ENCODE measurements at places on chromosomes 3 and 15. TPM values are rescaled to one million over a fixed set of nuclear protein-coding genes. Genes with fewer than 3 reads are reported as not detected.

The DZIP1L gene
- 1.7 TPM for total RNA-seq

The CX3CR1 gene
- not detected for total RNA-seq

The SLC2A2 gene
- total RNA-seq = not detected

The LRRK1 gene
- total RNA-seq = 12.0 TPM

The BUB1B gene
- 22.3 TPM for total RNA-seq

The HDDC3 gene
- 11.1 TPM for total RNA-seq

The TMEM207 gene
- total RNA-seq = not detected

The GOLGA8G gene
- total RNA-seq = not detected

The PPM1L gene
- 14.9 TPM for total RNA-seq

The SENP8 gene
- 2.8 TPM for total RNA-seq

The CATSPER2 gene
- total RNA-seq = not detected

The B3GALNT1 gene
- 3.0 TPM for total RNA-seq

The ITIH3 gene
- 1.3 TPM for total RNA-seq

The CCDC80 gene
- 4.3 TPM for total RNA-seq

- H3K27ac ChIP-seq = no peak overlapping the region
- H3K4me1 ChIP-seq = no peaks in the 10 kb centered on the region
- no peaks in the 10 kb centered on the region for H3K36me3 ChIP-seq
- no peak for DNase-seq
Measured at GRCh38 chr15:97903971-97904572, 56.4 kb upstream of the ARRDC4 start.

GRCh38 chr3:111277226-111277625, 205.6 kb downstream of the NECTIN3 start:
- DNase-seq = no peak
- H3K36me3 ChIP-seq = no peaks in the 10 kb centered on the region
- no peaks in the 10 kb centered on the region for H3K4me1 ChIP-seq
- no peak overlapping the region for H3K4me3 ChIP-seq

- no peaks in the 10 kb centered on the region for H3K27me3 ChIP-seq
- no peak overlapping the region for H3K27ac ChIP-seq
- H3K4me1 ChIP-seq = no peaks in the 10 kb centered on the region
- H3K4me3 ChIP-seq = no peak overlapping the region
Measured at GRCh38 chr3:103126115-103126514, 691.3 kb downstream of the ZPLD1 start.

GRCh38 chr15:79339588-79340314, 28.8 kb downstream of the TMED3 start:
- H3K27me3 ChIP-seq = no peaks in the 10 kb centered on the region
- no peak for DNase-seq
- no peak overlapping the region for H3K27ac ChIP-seq
- no peaks in the 10 kb centered on the region for H3K4me1 ChIP-seq
- no peak overlapping the region for H3K4me3 ChIP-seq
- H3K36me3 ChIP-seq = no peaks in the 10 kb centered on the region

DNA sequence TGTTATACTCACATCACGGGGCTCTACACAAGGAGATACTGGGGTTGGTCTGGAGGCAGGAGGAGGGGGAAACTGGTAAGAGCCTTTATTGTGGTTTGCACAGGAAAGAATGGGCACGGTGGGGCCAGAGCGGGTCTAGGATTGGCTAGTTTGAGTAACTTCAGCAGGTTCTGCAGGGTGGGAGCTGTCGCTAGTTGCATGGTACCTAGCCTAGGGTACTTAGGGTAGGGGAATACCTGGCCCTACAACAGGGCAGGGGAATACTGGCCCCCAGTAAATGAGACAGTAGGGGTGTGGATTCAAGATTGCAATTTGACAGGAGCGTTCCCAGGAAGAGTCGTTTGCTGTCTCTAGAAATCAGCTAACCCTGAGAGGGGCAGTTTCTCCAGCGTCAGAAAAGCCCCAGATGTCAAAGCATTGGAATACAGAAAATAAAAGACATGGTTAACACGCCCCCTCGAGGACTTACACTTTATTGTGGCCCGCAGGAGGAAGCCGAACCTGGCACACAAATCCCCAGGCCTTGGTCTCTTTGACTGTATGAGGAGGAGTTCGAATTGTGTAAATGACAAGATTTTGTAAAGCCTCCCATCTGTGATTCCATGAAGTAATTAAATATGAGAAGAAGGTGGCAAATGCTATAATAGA, 32.0 kb downstream of the ST8SIA2 start:
- no peaks in the 10 kb centered on the region for H3K4me1 ChIP-seq
- H3K27me3 ChIP-seq = no peaks in the 10 kb centered on the region
- DNase-seq = no peak

DNA sequence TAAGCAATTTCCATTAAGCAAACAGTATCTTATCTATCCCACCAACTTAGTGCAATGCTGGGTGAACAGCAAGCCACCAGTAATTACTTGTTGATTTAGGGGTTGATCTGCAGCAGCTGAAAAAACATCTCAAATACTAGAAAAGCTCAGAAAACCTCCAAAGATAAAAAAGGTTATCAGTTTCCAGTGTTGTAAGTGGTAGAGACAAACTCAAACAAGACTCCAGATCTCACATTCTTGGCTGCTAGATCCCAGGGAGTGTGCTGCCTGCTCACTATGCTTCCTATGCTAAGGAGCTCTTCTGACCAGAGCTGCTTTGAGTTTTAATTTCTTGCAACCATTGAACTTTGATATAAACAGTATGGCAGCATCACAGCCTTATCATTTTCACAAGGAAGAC, 11.3 kb downstream of the B3GALNT1 start:
- H3K4me1 ChIP-seq = no peaks in the 10 kb centered on the region
- no peak overlapping the region for H3K4me3 ChIP-seq
- H3K27ac ChIP-seq = no peak overlapping the region
- no peaks in the 10 kb centered on the region for H3K27me3 ChIP-seq
- H3K36me3 ChIP-seq = no peaks in the 10 kb centered on the region

GRCh38 chr3:3353153-3353552, 173.7 kb upstream of the CRBN start:
- H3K4me3 ChIP-seq = no peak overlapping the region
- H3K27ac ChIP-seq = no peak overlapping the region

GRCh38 chr3:195441051-195441450, 1.8 kb downstream of the ACAP2 start:
- peaks cover 22% of the 10 kb centered on the region for H3K4me1 ChIP-seq
- no peaks in the 10 kb centered on the region for H3K36me3 ChIP-seq
- H3K27ac ChIP-seq = peak overlapping the region; percentile 99
- H3K27me3 ChIP-seq = no peaks in the 10 kb centered on the region
- DNase-seq = no peak

DNA sequence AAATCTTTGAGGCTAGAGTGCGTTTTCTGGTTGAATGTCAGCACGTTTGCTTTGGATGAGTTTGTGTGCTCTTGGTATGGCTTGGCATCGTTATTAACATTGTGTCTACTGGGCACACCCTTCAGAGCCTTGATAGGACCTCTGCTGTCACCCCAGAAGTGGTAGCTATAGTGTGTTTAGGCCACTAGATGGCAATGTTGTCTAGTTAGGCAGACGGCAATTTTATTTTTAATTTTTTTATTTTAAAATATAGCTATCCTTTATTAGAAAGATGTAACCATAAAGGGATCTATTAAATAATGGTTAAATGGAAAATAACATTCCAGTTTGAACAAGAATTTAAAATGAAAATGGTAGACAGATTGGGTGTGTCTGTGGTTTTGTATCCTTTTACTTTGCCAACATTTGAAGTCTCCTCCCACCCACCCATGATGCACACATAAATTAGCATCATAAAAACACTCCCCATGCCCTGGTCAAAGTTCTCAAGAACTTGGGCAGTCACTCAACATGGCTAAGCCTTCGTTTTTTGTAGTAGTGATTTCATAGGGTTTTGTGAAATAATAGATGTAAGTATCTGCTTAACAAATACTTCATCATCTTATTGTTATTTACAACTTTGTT, 200.7 kb downstream of the KCNH8 start:
- no peaks in the 10 kb centered on the region for H3K36me3 ChIP-seq
- no peak overlapping the region for H3K4me3 ChIP-seq
- no peaks in the 10 kb centered on the region for H3K27me3 ChIP-seq
- no peak overlapping the region for H3K27ac ChIP-seq

DNA sequence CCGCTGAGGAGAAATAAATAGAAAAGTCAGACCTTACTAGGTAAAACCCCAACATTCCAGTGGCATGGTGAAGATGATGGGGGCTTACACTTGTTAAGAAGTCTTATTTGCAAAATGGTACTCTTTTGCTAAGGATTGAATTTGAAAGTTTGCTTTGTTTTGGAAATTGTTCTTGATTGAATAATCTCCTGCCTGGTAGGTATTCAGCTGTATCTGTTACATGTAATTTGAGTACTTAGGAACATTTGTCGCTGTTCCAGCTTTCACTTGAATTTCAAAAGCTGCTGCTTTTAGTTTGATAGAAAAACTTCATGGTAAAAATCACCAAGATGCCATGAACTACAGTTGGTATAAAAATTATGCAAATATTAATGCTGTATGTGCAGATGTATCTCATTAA, 44.6 kb downstream of the TFG start:
- no peaks in the 10 kb centered on the region for H3K4me1 ChIP-seq
- no peak for DNase-seq
- H3K36me3 ChIP-seq = peaks cover 8% of the 10 kb centered on the region
- H3K27ac ChIP-seq = no peak overlapping the region

DNA sequence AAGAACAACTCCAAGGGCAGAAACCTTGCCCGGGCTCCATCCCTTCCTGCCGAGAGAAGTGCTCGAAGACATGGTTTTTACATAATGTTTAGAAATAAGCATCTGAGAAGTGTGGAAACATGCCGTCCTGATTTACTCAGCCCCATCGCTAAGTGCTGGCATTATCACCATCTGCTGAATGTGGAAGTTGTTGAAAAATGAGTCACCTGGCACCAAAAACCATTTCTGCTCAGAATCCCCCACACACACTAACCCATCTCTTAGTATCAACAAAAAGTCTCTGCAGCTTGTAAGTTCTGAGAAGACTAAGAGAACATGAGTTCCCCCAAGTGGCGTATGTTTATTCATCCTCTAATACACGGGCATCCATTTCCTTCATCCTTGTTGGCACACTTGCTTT, 51.0 kb upstream of the ARL8B start:
- DNase-seq = no peak
- H3K27ac ChIP-seq = peak overlapping the region; percentile 29
- H3K4me3 ChIP-seq = no peak overlapping the region
- H3K27me3 ChIP-seq = peaks cover 8% of the 10 kb centered on the region
- no peaks in the 10 kb centered on the region for H3K36me3 ChIP-seq

DNA sequence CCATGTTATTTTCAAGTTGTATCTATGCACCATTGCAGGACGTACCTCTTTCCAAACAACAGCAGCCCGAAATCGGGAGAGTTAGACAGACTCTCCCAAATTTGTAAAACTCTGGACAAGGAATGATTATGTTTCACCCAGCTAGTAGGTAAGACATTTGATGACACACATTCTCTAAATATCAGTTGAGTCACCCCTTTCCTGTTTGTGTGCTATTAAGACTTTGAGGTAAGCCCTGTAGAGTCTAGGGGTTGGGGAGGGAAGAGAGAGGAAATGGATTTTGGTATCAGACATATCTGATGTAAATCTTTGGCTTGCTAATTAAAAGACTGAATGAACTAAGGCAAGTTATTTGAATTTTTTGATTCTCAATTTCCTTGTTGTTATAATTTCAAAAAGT, 999.0 kb downstream of the TUSC7 start:
- H3K4me3 ChIP-seq = no peak overlapping the region
- DNase-seq = no peak

- no peaks in the 10 kb centered on the region for H3K36me3 ChIP-seq
- no peaks in the 10 kb centered on the region for H3K4me1 ChIP-seq
- no peak for DNase-seq
- H3K4me3 ChIP-seq = no peak overlapping the region
- H3K27me3 ChIP-seq = no peaks in the 10 kb centered on the region
Measured at GRCh38 chr3:89533275-89533674, 425.9 kb downstream of the EPHA3 start.

- no peak overlapping the region for H3K4me3 ChIP-seq
- H3K27me3 ChIP-seq = no peaks in the 10 kb centered on the region
- no peaks in the 10 kb centered on the region for H3K36me3 ChIP-seq
- no peak for DNase-seq
Measured at GRCh38 chr15:26661748-26662147, 111.1 kb downstream of the GABRB3 start.

GRCh38 chr3:17558565-17558964, 183.9 kb downstream of the TBC1D5 start:
- no peaks in the 10 kb centered on the region for H3K4me1 ChIP-seq
- no peak overlapping the region for H3K4me3 ChIP-seq
- no peak overlapping the region for H3K27ac ChIP-seq
- no peaks in the 10 kb centered on the region for H3K36me3 ChIP-seq

GRCh38 chr15:61119556-61119955, 109.5 kb downstream of the RORA start:
- H3K4me3 ChIP-seq = no peak overlapping the region
- no peak for DNase-seq
- no peak overlapping the region for H3K27ac ChIP-seq
- H3K27me3 ChIP-seq = no peaks in the 10 kb centered on the region
- H3K4me1 ChIP-seq = no peaks in the 10 kb centered on the region
- no peaks in the 10 kb centered on the region for H3K36me3 ChIP-seq

GRCh38 chr15:65595960-65596359, 15.0 kb downstream of the INTS14 start:
- H3K4me1 ChIP-seq = no peaks in the 10 kb centered on the region
- no peak for DNase-seq
- H3K27me3 ChIP-seq = no peaks in the 10 kb centered on the region

DNA sequence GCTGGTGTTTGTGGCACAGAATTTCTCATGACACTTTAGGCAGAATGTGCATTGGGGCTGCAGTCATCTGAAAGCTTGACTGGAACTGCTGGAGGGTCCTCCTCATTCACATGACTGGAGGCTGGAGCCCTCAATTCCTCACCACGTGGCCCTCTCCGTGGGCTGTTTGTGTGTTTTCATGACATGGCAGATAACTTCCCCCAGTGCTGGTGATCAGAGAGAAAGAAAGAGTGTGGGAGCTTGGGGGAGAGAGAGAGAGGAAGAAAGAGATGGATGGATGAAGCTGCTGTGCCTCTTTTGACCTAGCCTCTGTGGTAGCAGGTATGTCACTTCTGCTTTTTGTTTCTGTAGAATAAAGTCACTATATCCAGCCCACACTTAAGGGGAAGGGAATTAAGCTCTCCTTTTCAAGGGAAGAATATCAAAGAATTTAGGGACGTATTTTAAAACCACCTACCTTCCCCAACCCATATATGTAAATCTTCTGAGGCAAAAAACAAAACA, 169.6 kb upstream of the IL12A start:
- H3K4me1 ChIP-seq = peaks cover 35% of the 10 kb centered on the region
- H3K27me3 ChIP-seq = no peaks in the 10 kb centered on the region
- H3K27ac ChIP-seq = no peak overlapping the region
- H3K36me3 ChIP-seq = no peaks in the 10 kb centered on the region

GRCh38 chr3:43418601-43419272, 132.4 kb downstream of the SNRK start:
- H3K27me3 ChIP-seq = no peaks in the 10 kb centered on the region
- no peak overlapping the region for H3K4me3 ChIP-seq
- H3K27ac ChIP-seq = peak overlapping the region; percentile 38
- no peaks in the 10 kb centered on the region for H3K36me3 ChIP-seq
- DNase-seq = no peak

- DNase-seq = no peak
- H3K4me3 ChIP-seq = no peak overlapping the region
- no peaks in the 10 kb centered on the region for H3K27me3 ChIP-seq
- no peak overlapping the region for H3K27ac ChIP-seq
Measured at GRCh38 chr3:195773956-195774537, 37.7 kb downstream of the MUC4 start.

- no peaks in the 10 kb centered on the region for H3K36me3 ChIP-seq
- DNase-seq = no peak
- no peak overlapping the region for H3K27ac ChIP-seq
- no peak overlapping the region for H3K4me3 ChIP-seq
- H3K27me3 ChIP-seq = no peaks in the 10 kb centered on the region
- H3K4me1 ChIP-seq = no peaks in the 10 kb centered on the region
Measured at GRCh38 chr3:12280357-12280806, 8.5 kb upstream of the PPARG start.

All from esophagus squamous epithelium (tissue), 5 donors.